Stimulated activated CD4-positive, alpha-beta T cell treated with anti-CD3 and anti-CD28 coated beads, Interleukin-15, amount 100 ng/mL, for 1 hour (primary cell): ENCODE measurements at places on chromosomes 1 and 21.

DNA sequence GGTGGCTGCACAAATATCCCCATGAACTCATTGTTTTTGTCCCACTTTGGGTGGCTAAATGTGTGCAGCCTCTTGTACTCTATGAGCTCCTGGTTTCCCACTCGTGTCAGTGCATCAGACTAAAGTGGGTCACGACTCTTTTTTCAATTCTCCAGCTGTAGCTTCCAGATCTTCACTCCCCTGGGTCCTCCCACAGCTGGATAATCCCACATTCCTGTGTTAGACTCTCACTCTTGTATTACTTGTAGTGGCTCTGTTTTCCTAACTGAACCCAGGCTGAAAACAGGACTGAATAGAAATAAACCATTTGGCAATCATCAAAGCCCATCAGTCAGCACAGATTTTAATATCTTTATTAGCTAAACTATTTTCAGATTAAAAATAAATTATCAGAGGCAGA, 60.4 kb downstream of the UBE2U start:
- DNase-seq: no peak

GRCh38 chr21:21290751-21291150, 292.5 kb downstream of the NCAM2 start:
- DNase-seq: no peak

GRCh38 chr21:41289431-41289830, 27.2 kb upstream of the FAM3B start:
- no peak for DNase-seq

DNA sequence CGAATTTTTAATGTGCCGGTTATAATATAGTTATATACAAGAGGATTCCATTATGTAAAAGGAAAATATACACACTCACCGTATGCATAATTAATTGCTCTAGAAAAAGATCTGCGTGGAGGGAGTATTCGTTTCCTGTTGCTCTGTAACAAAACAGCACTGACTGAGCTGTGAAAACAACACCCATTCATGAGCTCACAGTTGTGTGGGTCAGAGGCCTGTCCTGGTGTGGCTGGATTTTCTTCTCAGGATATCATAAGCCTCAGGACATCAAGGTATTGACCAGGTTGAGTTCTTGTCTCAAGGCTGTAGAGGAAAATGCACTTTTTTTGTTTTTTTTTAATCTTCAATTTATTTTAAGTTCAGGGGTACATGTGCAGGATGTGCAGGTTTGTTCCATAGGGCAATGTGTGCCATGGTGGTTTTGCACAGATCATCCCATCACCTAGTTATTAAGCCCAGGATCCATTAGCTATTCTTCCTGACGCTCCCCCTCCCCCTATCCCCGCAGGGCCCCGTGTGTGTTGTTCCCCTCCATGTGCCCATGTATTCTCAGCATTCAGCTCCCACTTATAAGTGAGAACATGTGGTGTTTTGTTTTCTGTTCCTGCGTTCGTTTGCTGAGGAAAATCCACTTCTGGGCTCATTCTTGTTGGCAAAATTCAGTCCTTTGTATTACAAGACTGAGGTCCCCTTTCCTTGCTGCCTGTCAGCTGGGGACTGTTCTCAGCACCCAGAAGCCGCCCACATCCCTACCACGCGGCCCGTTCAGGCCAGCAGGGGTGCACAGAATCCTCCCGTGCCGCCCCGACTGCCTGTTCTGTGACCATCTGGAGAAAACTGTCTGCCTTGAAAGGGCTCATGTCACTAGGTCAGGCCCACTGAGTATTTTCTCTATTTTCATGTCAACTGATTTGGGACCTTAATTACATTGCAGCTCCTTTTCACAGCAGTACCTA, 87.4 kb upstream of the ERRFI1 start:
- no peak for DNase-seq

- DNase-seq: no peak
These were observed 854.3 kb downstream of the BRINP3 start for GRCh38 chr1:189623336-189623735.

GRCh38 chr1:70220517-70221237, 503 bp upstream of the SRSF11 start:
- no peak for DNase-seq

- DNase-seq: no peak
These were observed 202.5 kb upstream of the LYPLAL1 start for GRCh38 chr1:218971156-218971555.

- no peak for DNase-seq
These were observed 90.5 kb downstream of the LAMC2 start for GRCh38 chr1:183276386-183277080.

- no peak for DNase-seq
These were observed 1.2 kb upstream of the ABL2 start for GRCh38 chr1:179230721-179231120.

DNA sequence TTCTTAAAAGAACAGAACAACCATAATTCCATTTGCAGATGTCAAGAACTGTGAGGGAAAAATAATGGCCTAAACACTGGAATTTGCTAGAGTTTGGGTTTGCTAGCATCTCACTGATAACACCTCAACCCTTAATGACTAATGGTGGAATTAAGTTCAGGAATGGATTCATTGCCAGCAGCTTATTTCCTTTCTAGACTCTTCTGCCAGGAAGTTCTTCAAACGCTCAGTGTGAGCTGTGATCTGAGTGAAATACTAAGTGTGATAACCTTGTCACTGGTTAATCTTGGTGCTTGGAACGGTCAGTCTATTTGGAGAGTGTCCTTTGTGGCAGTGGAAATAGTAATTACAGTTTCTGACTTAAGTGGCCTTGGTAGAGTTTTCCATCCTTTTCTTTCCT, 21.6 kb upstream of the PLEKHM2 start:
- DNase-seq: no peak

GRCh38 chr1:38028105-38028591, 15.6 kb downstream of the UTP11 start:
- DNase-seq: no peak

DNA sequence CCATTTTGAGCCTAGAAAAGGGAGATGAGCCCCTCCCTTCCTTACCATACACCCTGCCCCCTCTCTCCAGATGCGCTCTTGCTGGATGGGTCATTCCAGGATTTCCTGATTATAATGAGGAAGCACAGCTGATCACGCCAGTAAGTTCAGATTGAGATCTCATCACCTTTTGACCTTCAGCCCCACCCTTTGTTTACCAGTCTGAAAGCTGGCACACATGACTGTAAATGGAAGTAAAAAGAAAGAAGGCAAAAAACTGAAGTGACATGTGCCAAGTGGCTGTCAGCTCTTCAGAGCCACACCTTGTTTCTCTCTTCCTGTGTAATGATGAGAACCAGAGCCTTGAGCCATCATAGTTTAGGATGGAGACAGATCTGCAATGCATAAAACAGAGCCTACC, 27.9 kb downstream of the S1PR1 start:
- DNase-seq: no peak

DNA sequence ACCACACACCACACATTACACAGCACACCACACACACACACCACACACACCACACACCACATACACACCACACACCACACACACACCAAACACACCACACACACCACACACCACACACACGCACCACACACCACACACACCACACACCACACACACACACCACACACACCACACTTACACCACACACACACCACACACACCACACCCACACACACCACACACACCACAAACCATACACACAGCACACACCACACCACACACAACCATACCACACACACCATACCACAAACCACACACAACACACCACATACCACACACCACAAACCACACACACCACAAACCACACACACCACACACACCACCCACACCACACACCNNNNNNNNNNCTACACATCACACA, 40.9 kb upstream of the SIK1 start:
- no peak for DNase-seq

DNA sequence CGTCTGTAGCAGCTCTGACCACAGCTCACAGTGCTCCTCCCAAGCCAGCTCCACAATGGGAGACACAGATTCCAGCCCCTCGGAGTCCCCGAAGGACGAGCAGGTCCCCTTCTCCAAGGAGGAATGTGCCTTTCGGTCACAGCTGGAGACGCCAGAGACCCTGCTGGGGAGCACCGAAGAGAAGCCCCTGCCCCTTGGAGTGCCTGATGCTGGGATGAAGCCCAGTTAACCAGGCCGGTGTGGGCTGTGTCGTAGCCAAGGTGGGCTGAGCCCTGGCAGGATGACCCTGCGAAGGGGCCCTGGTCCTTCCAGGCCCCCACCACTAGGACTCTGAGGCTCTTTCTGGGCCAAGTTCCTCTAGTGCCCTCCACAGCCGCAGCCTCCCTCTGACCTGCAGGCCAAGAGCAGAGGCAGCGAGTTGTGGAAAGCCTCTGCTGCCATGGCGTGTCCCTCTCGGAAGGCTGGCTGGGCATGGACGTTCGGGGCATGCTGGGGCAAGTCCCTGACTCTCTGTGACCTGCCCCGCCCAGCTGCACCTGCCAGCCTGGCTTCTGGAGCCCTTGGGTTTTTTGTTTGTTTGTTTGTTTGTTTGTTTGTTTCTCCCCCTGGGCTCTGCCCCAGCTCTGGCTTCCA, 22.9 kb upstream of the VPS13D start:
- no peak for DNase-seq
